NCI-H1048 (cell line): ENCODE measurements at places on chromosomes 3 and 15.
A peak's percentile ranks its signal among the peaks of the same experiment; 100 is the strongest.

DNA sequence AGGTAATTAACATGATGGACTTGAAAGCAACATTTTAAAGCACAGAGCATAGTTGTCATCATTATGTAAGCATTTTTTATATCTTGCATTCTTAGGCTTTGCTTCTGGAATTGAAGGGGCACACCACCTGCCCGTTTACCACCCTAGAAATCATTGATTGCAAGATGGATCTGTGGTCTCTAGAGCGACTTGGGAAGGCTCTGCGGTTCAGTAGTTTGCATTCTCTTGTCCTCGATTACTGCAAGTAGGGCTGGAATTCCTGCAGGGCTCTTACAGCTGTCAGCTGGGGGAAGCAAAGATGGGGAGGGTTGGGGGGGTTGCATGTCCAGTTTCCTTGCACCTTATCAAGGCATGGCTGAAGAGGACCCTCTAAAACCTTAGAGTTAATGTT is 56.7 kb upstream of the RNF7 start:
- DNase-seq = no peak

DNA sequence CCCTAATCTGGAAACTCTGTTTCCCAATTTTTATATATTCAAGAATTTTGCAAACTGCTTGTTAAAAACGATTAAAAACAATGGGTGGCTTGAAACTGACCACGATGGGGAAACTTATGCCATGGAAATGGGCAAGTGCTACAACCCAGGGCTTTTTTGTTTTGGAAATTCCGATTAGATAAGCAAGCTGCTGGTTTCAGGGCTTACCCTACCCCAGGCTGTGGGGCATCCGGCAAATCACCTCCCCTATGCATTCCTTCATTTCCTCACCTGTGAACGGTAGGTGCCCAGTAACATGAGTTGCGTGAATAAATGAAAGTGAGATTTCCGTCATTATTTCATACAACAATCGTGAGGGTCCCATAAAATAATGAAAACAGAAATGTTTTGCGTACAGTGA is 34.3 kb downstream of the ST6GAL1 start:
- DNase-seq = no peak

GRCh38 chr3:71787851-71788405 is 3.0 kb upstream of the PROK2 start:
- DNase-seq = no peak

- peak; percentile 10 for DNase-seq
These were observed 117.6 kb upstream of the EIF1B start for GRCh38 chr3:40191850-40192448.

GRCh38 chr3:152459118-152459515 is 190.4 kb downstream of the MBNL1 start:
- no peak for DNase-seq

GRCh38 chr3:177185035-177185574 is 12.2 kb downstream of the TBL1XR1 start:
- DNase-seq = no peak

GRCh38 chr15:68576235-68576892 is 2.4 kb upstream of the CORO2B start:
- no peak for DNase-seq

DNA sequence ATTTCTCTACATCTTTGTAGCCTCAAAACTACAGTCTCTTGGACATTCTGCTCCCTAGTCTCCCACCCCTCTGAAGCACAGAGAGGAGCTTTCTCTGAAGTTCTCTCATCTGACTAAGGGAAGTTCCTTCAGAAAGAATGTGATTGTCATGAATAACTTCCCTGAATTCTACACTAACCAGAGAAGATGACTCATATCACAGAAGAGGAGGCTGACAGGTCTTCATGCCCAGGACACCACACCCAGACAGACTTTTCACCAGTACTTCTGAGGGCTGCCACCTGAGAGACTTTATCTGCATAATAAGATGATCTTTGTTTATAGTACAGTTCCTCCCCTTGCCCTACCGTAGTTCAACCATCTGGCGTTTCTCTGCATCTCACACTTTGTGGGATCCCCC is 52.8 kb downstream of the CDIN1 start:
- DNase-seq = no peak

DNA sequence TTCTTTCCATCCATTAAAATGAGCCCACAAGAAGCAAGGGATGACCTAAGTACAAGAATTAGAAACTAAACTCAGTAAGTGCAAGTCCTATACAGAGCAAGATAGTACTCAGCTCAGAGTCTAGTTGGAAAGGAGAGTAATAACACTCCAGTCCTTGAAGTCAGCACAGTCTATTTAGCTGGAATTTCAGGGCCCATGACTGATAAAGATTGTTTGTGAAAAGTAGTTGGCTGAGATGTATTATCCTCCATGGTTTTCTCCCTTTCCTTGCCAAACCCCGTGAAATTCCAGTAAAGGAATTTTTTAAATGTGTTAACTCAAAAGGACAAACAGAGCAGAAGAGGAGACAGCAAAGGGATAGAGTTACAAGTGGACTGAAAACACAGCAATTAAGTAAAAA is 127.2 kb upstream of the STT3B start:
- DNase-seq = no peak

DNA sequence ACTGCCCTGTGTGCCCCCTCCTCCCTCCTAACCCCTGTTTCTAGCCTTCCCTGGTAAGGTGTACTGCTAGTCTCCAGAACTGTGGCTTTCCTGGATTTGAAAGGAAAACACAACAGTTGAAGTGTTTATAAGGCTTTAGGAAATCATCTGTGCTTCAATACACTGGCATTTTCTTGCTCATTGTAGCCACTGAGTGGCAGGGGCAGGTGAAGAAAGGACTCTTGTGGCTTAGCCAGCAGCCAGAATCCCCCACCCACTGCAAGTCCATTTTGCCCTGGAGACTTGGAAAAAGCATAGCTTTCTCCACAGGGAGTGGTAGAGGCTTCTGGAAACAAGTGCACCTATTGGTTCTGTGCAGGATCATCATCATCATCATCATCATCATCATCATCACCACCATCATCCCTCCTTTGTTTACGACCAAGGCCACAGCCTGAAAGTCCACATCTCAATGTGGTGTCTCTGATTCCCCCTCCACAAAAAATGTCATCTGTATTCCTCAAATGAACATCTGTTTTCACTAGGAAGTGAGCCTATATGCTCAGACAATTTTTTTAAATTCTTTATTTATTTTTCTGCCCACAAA is 33.4 kb downstream of the AQP9 start:
- DNase-seq = no peak

DNA sequence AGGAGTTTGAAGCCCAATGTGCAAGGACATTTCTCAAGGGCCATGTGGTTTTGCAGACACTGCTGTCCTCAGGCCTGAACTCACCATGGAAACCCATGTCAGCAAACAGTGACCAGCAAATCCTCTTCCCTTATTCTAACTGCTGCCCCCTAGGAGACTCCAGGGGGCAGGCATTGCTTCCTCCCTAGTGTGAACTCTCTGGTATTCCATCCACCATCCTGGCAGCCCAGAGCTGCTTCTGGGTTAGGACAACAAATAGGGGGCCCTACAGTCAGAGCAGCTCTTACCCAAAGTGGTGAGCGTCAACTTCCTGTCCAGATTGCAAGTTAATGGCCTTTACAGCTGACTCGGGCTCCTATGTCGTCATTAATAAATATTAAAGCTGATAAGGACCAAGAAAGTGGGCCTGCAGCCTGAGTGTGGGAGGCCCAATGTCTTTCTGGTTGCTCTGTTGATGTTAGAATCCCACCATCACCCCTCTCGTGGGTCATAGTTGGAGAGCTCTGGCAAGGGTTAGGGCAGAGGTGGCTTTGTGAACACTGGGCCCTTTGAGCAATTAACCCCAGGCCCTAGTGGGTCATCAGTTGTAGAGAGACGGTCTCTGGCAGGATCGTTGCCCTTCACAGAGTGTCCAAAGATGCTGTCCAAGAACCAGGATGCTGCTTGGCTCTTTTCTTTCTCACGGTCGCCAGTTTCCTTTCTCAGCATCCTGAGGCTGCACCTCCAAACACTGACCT is 41.5 kb downstream of the TGM4 start:
- no peak for DNase-seq

DNA sequence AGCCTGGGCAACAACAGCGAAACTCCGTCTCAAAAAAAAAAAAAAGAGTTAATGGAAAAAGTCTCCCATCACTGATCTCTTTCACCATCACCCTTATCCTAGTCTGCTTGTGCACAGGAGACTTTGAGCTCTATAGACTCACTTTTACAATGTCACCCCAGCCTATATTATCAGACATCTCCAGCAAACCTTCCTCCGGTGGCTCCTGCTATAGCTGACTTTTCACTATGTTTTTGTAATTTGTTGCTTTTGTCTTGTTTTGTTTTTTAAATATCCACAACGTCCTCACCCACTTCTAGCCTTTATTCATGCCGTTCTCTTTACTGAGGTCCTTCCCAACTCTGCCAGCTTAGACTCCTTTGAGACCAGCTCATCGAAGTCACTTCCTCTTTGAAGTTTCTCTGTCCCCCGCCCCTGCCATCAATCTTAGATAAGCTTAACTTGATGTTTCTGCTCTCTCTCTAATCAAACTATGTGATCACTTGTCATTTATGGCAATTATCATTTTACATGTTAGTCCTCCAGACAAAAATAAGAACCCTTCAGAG is 82.7 kb upstream of the CHD2 start:
- DNase-seq = no peak

DNA sequence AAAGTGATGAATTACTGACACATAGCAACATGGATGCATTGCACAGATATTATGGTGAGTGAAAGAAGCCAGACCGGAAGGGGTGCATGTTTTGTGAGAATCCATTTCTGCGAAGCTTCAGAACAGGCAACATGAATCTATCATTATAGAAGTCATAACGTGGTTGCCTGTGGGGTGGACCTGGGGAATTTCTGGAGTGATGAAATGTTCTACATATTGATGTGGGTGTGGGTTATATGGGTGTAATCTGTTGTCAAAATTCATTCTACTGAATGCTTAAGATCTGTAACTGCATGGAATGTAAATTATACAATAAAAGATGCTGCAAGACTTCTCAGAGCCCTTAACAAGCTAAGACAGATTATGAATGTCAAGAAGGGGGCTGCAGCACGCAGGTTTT is 25.2 kb upstream of the TSPAN3 start:
- DNase-seq = no peak

DNA sequence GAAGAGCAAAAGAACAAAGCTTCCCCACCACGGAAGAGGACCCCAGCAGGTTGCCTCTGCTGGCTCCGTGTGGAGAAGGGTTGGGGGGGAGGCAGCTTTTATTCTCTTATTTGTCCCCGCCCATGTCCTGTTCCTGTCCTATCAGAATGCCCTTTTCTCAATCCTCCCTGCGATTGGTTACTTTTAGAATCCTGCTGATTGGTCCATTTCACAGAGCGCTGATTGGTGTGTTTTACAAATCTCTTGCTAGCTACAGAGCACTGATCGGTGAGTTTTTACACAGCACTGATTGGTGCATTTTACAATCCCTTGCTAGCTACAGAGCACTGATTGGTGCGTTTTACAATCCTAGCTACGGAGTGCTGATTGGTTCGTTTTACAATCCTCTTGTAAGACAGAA is 100.6 kb upstream of the KLF13 start:
- no peak for DNase-seq

GRCh38 chr3:66200786-66201185 is 20.0 kb upstream of the SLC25A26 start:
- no peak for DNase-seq

DNA sequence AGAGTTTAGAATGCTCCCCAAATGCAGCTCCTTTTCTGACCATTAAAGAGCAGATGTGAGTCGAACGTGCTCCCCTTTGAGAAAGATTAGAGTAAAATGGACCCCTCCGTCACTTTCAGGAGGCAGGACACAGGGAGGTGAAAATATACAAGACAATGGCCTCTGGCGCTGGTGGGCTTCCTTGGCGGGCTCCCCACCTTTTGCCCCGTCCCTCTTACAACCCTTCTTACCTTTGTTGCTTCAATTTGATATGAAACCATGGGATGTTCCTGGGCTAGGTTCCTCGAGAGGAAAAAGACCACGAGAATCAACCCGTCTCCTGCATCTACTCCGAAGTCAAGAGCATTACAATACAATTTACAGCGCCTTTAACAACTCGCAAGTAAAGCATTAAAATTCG is 214.2 kb downstream of the MEIS2 start:
- no peak for DNase-seq

DNA sequence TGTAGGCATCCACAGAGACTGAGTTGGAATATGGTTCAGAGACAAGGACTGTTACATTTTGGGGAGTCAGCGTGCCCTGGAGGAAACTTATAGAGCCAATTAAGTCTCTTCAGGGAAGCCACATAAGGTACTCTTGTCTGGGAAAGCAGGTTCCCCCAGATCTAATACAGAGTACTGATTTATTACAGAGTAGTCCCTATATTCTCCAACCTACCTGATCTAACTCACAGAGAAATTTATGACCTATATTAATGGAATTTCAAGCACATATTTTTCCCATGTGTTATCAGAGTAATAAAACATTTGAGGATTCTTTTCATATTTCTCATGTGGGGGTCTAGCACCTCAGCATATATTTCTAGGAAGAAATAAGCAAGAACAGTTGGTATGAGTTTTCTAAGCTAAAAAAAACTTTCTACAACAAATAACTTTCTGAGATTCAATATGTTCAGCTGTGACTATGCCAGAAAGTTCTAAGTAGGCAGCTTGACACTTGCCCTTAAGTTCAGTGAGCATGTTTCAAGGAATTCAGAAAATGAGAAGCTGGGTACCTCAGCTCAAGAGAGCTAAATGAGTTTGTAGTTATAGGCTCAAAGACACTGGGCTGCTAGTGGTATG is 75.3 kb upstream of the COL8A1 start:
- no peak for DNase-seq

- DNase-seq = no peak
These were observed 738.0 kb downstream of the SI start for GRCh38 chr3:164340273-164340672.

- no peak for DNase-seq
These were observed 578 bp upstream of the RPL39L start for GRCh38 chr3:187139895-187140253.

DNA sequence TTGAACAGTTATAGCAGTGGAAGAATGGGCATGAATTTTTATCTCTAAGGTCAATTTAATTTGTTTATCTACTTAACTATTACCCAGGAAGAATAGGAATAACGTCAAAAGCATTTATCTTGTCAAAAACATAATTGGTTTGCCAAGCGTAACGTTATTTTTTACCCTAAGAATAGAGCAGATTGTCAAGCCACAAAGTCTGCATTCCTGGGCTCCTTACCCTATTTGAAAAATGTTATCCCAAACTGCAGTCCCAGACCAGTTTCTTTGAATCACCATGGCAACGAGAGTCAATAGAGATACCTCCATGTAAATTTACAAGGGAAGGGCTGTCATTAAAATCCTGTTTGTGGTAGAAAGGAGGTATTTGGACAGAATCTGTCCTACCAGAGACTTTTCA is 61.1 kb downstream of the CPNE4 start:
- DNase-seq = no peak

- DNase-seq = no peak
These were observed 169.2 kb downstream of the FOXP1 start for GRCh38 chr3:71414189-71414927.

DNA sequence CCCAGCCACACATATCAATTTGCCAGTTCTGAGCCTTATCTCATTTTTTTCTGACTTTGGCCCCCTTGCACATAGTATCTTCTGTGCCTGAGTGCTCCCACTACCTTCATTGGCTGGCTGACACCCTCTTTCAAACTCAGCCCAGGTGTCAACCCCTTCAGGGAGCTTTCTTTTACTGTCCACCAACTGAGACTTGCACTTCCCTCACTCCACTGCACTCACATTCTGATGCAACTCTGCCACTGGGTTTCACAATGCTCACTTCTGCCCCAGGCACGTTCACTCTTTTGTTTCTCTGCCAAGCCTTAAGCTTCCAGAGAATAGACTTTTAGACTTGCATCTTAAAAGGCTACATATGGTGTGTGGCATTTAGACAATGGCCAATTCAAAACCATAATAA is 101.5 kb upstream of the CBLB start:
- DNase-seq = no peak

GRCh38 chr3:169186596-169186995 is 476.9 kb downstream of the MECOM start:
- no peak for DNase-seq
